Omental fat pad (tissue), 4 donors: ENCODE measurements at places on chromosomes 12 and 14. TPM values are rescaled to one million over a fixed set of nuclear protein-coding genes. Genes with fewer than 3 reads are reported as not detected.

The DICER1 gene
- 64.7 TPM for total RNA-seq

GRCh38 chr12:81070846-81071245, 7.0 kb upstream of the ACSS3 start:
- DNase-seq: no peak

GRCh38 chr14:36827861-36828260, 166.2 kb downstream of the PAX9 start:
- DNase-seq: no peak

DNA sequence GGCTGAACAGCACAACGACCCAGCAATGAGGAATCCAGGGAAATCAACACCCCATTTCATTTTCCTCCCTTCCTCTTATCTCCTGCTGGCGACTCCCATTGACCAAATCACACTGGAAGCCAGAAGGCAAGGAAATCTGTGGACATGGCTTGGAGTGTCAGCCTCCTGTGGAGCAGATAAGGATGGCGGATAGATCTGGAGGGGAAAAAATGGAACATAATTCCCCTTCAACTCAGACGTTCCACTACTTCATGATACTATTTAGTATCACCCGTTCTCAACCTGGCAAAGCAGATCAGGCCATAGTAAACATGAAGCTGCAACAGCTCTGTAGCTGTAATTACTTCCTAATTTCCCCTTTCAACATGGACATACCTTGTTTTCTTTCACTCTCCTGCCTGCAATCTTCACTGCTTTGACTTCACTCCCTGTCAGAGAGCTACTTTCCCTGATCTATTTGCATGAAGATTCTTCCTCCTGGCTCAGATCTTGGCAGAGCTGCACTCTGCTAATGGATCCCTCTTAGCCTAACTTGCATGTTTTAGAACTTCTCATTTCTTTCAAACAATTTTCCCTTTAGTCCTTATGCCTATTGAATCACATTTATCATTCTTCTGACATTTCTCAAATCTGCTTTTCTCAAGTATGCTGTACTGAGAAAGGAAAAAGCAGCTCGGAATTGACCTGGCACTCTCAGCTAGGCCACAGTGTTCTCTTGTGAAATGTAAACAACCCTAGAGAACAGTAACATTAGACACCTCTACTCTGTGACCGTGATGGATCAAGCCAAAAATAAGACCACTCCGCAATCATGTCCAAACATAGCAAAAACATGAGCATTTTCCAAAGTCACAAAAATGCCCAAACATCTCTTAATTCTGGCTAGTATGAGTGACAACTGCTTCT, 135.1 kb downstream of the ETNK1 start:
- no peak for DNase-seq

DNA sequence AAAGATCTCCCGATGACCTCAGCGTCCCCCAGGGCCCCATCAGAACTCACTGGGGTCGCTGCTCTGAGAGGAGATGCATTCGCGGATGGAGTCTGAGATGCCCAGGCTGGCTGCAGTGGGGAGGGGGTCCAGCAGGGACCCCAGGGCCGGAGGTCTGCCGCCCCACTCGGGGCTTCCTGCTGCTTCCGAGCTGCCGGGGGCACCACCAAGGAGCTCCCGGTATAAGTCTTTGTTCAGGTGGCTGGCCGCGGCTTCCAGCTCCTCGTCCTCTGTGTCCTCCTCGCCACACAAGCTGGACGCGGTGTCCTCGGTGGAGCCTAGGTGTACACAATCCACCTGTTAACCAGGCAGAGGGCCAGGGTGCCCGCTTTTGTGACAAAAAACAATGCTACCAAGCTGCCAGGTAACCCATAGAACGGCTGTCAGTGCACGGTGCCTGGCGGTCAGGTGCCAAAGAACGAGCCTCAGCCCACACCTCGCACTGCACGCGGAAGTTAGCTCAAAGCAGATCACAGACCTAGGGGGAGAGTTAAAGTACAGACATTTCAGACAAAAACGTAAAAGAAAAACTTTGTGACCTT, 26.6 kb upstream of the BTBD6 start:
- DNase-seq: no peak

- DNase-seq: no peak
Measured at GRCh38 chr14:102711946-102712345, 65.3 kb upstream of the TRAF3 start.

The HOXC9 gene
- total RNA-seq: 2.0 TPM

The CBLN3 gene
- 1.9 TPM for total RNA-seq

The OR8S1 gene
- total RNA-seq: not detected

DNA sequence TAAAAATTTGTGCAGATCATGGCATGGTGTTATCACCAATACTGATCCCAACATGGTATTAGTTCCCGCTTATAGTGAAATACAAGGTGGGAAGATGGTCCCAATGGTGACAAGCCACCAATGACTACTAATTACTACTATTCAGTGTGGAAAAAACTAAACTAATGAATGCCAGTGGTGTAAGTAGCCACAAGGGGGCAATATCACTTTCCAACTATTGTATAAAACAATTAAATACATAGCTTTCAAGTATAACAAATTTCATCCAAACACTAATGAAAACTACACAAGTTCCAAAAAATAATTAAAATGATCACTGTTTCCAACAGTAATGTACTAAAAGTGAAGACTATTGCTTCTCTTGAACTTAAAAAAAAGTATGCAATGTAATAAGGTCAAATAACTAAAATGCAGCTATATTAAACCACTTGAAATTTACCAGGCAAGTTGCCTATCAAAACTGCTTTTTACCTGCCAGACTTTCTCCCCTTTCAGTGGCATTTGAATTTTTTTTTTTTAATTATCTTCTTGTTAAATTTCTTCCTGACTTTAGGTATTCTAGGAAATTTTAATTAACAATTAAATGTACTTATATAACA, 58.0 kb downstream of the PAPLN start:
- no peak for DNase-seq

DNA sequence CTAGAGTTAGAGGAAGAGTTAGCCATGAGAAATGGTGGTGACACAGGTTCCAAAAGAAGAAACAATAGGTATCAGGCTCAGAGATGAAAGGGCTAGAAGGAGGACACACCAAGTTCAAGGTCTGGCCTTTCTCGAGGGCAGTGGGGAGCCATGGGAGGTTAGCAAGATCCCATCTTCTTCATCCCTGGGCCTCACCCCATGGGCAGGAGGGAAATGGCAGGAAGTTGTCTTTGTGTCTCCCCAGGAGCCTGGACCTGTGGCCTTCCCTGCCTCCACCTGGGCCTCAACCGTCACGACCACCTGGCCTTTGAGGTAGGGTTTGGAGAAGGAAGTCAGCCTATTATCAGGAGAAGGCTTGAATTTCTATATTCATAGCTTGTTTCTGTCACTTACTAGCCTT, 5.8 kb upstream of the AQP2 start:
- no peak for DNase-seq

- no peak for DNase-seq
Measured at GRCh38 chr14:71449316-71450055, 482.7 kb upstream of the RGS6 start.

GRCh38 chr12:53498235-53498630, 1.0 kb downstream of the MAP3K12 start:
- DNase-seq: no peak

The SLC7A7 gene
- 52.0 TPM for total RNA-seq

DNA sequence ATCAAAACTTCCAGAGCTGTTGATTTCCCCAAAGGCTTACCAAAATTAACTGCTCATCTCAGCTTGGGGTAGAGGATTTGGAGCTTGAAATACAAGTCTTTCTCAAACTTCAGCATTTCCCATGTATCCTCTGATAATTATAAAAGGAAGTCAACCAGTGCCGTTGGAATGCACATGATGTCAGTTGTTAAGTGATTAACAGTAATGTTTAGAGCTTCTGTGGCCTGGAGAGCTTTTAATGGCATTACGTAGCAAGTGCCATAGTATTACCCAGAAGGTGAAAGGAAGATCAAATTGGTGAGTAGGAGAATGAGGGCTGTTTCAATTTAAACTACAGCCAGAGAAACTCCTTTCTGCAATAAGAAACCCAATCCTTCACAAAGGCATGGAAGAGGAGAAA, 62.5 kb upstream of the PTPRR start:
- DNase-seq: no peak

The HOXC12 gene
- total RNA-seq: not detected

The ADAM21 gene
- total RNA-seq: not detected

- no peak for DNase-seq
Measured at GRCh38 chr12:26737487-26738030, 95.4 kb downstream of the ITPR2 start.

- no peak for DNase-seq
Measured at GRCh38 chr12:68491204-68491960, 119.3 kb upstream of the RAP1B start.

GRCh38 chr12:89994911-89995310, 286.3 kb upstream of the ATP2B1 start:
- no peak for DNase-seq

The PTPRQ gene
- total RNA-seq: 0.47 TPM

DNA sequence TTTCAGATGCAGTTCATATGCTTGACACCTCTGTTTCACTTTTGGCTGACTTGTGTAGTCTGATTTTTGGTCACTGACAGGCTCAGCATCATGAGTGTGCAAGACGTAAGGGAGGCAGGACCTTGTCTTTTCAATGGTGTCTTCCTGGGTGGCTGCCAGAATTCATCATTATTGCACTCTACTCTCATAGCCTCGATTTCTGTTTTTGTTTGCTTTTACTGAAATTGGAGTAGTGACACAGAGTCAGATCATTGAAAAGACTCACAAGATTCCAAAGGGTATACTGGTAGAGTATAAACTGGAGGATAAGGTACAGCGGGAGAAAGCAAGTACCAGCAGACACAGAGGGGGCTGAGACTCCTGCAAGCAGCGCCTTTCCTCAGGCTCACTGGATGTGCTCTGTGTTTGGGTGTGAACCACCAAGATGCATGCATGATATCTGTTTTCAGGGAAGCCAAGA, 126.3 kb upstream of the FGD4 start:
- DNase-seq: no peak

DNA sequence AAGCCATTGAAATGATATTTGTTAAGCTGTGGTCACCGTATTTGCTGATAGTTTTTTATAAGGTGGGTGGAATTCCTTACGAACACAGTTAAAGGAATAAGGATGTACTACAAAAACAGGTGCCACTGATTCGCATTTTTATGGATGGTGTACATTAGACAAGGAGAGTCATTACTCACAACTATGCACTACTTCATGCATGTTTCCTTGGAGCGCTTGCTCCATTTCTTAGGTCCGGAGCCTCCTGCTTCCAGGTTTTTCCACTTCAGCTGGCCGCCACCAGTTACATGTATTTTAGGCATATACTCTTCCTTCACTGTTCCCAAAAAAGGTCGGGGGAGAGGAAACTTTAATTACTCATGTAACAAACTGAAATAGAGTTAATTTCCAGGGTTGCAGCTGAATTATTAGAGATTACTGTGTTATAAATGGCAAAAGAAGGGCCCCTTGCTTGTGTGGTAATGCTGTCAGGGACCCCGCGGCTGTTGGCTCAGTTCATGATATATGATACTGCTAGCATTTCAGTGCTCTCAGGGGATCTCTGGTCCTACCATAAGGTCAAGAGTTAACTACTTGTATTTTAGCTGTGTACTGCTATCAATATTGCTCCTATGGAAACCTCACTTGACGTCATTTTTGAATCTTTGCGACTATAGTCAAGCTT, 454.7 kb downstream of the NPAS3 start:
- DNase-seq: no peak

The CAPZA3 gene
- total RNA-seq: not detected

DNA sequence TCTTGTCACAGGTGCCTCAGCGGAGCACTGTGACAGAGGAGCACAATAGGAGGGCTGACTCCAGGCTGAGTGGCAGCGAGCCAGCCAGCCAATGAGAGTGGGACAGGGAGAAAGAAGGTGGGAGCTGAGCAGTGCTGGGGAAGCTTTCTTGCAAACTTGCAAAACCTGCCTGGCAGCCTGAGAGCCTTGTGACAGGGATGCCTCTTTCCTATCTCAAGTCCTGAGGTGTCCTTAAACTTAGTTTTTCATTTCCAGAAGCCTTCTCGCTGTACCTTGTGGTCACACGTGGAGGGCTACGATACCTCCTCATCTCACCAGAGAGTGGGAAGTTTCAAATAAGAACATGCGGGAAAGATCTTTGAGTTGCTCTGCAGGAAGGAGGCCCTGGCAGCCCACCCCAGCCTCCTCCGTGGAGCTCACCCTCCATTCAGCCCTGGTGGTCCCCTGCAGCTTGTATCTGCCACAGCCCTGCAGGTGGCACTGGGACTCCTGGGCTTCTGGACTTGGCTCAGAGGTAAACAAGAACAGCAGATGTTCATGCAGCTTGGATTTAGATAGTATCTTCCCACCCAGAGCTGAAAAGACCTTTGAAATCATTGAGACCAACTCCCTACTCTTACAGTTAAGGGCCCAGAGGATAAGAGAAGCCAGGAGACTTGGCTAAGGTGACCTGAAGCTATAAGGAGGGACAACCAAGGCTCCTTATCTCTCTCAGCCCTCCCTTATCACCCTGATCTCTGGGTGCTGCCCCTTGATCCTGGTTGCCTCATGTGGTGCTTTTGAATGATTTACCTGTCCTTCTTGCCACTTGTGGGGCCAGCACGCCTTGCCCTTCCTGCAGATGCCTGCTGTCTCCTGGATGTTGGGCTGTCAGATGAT, 153.5 kb upstream of the MAX start:
- no peak for DNase-seq

The TXNRD1 gene
- total RNA-seq: 313 TPM

DNA sequence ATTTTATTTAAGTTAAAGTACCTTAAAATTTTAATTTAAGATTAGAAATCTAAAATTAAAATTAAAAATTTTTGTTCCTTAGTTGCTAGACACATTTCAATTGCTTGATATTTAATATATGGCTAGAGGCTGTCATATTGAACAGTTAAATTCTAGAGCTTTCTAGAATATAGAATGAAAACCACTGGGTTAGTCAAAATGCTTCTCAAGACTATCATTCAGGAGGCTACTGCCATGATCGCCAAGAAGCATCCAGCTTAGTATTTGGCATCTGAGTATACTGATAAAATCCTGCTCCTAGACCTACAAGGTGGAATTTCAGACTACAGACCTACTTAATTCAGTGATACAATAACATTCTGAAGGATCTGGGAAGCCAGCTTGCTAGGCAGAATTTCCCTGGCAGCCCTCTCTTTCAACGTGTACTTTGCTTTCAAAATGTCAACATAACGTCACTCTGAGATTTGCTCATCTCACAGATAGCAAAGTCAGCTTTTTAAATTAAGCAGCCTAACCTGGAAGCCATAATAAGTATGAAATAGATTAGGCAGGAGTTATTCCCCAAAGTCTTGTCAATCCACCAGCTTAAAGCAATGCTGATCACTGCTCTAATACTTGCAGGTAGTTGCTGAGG, 525.8 kb downstream of the FSCB start:
- DNase-seq: no peak

DNA sequence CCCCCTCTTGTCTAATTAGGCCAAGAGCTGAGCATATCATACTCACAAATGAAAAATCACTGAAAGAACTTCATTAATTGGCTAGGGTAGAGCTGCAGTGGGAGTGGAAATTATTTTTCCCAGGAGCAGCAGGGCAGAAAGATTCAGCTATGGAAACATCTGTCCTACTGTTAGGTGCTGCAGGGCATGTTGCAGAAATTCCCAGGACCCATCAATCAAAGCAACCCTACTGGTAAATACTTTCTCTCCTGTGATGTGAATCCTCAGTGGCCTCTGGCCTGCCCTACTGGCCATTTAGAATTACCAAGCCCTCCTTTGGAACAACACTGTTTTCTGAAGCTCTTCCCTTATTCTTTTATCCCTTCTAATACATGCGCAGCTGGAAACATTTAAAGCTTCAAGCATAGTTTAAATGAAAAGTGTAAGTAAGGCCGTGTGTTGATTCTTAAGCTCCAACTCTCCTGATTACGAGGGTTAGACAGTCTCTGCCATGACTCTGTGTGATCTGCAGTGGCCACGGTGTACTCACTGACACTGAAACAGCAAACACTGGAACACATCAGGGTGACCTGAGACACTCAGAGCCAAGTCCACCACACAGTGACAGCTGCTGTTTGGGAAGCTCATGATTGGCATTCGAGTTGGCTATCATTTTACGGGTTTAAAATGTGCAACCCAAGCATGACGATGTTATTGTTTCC, 62.6 kb upstream of the TMCC3 start:
- no peak for DNase-seq
